ENCODE measurements at places on chromosomes 1 and 21.

DNA sequence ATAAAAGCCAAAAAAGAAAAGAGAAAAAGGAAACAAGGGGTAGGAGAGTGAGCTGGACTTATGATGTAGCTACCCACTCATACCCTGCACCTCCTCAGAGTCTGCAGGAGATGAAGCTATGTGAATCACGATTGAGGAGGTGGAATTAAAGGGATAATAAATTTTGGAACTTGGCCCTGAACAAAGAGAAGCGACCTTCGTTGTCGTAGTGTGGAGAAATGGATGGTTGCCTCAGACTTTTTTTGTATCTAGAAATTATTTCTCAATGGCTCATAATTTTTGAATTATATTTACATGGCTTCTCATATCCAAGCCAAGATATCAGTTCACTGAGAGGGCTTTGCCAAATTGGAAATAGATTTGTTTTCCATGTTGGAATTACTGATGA lies 37.8 kb upstream of the SIPA1L2 start:
- DNase-seq: no peak

- no peak for DNase-seq
Measured at GRCh38 chr1:160451859-160452232, 51.5 kb downstream of the VANGL2 start.

- DNase-seq: peak; percentile 22
Measured at GRCh38 chr1:39666772-39667171, 5.1 kb downstream of the NT5C1A start.

- no peak for DNase-seq
Measured at GRCh38 chr1:177786176-177786745, 183.6 kb downstream of the SEC16B start.

- no peak for DNase-seq
Measured at GRCh38 chr1:236181059-236181458, 38.7 kb downstream of the GPR137B start.

- no peak for DNase-seq
Measured at GRCh38 chr1:91828583-91829281, 57.2 kb downstream of the TGFBR3 start.

Measured in stimulated activated CD8-positive, alpha-beta memory T cell treated with anti-CD3 and anti-CD28 coated beads, Interleukin-2, amount 100 ng/mL, for 48 hours (primary cell).